Stimulated activated CD4-positive, alpha-beta T cell treated with anti-CD3 and anti-CD28 coated beads, Interleukin-15, amount 100 ng/mL, for 24 hours (primary cell): ENCODE measurements at places on chromosomes 2 and 18.

DNA sequence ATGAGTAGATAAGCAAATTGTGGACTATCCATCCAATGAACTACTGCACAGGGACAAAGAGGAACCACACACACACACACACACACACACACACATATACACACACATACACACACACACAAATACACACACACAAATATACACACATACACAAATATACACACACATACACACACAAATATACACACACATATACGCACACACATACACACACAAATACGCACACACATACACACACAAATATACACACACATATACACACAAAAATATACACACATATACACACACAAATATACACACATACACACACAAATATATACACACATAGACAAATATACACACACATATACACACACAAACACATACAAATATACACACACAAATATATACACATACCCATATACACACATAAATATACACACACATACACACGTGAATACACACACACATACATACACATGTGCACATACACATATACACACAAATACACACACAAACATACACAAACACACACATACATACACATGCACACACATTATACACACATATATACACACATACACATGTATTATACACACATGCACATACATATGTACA lies 19.8 kb upstream of the EFHD1 start:
- no peak for DNase-seq

GRCh38 chr2:199382091-199382490 lies 75.6 kb downstream of the SATB2 start:
- DNase-seq: no peak

GRCh38 chr2:109135359-109136197 lies 6.6 kb downstream of the SH3RF3 start:
- DNase-seq: no peak

- no peak for DNase-seq
Measured at GRCh38 chr2:85913884-85914881, 25.4 kb upstream of the ST3GAL5 start.

- no peak for DNase-seq
Measured at GRCh38 chr2:233346376-233346775, 7.9 kb upstream of the DGKD start.

- DNase-seq: no peak
Measured at GRCh38 chr2:11340717-11341116, 3.7 kb downstream of the ROCK2 start.

DNA sequence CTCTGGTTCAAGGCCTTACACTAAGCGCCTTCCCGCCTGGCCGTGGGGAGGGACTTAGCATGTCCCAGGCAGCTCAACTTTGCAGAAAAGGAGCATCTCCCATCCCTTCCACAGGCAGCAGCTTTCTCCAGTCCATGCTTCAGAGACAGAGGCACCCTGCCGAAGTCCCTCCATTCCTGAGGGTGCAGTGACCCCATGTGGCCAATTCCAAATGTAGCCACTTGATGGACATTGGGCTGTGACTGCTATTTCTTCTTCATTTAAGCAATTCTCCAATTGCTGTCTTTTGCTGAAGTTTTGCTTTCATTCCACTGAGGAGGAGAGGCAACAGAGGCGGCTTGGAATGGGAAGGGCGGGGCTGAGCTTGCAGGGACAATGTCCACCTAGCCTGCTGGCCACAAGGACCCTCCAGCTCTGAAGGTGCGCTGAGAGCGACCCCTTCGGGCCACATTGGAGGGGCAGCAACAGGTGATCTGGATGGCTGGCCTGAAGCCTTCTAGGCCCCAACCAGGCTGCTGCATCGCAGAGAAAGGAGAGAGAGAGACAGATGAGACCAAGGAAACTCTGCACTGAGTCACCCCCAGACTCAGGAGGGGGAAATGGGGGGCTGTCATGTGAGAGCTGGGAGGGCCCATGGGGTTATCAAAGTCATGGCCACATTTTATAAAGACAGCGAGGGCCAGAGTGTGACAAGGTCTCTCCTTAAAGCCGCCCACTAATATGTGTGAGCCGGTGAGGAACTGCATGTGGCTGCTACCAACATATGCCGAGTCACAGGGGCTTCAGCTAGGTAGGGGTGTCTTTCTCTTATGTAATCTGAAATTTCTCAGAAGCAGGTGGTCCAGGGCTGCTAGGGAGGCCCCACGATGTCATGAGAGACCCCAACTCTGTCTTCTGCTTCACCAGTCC lies 61.3 kb downstream of the LONRF2 start:
- peak; percentile 38 for DNase-seq

DNA sequence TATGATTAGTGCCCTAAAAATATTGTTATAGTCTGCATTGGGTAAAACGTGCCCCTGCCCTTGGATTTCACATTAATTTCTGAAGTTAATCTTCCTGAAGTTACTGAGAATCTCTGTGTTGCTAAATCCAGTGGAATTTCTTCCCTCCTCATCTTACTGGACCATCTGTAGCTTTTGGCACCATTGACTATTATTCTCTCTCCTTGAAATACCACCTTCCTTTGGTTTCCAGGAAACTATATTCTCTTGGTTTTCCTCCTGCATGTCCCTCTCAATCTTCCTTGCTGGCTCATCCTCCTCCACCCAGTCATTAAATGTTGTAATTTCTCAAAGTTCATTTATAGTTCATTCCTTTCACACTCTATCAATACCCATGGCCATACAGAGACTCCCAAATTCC lies 110.6 kb upstream of the SLC35G4 start:
- DNase-seq: no peak

DNA sequence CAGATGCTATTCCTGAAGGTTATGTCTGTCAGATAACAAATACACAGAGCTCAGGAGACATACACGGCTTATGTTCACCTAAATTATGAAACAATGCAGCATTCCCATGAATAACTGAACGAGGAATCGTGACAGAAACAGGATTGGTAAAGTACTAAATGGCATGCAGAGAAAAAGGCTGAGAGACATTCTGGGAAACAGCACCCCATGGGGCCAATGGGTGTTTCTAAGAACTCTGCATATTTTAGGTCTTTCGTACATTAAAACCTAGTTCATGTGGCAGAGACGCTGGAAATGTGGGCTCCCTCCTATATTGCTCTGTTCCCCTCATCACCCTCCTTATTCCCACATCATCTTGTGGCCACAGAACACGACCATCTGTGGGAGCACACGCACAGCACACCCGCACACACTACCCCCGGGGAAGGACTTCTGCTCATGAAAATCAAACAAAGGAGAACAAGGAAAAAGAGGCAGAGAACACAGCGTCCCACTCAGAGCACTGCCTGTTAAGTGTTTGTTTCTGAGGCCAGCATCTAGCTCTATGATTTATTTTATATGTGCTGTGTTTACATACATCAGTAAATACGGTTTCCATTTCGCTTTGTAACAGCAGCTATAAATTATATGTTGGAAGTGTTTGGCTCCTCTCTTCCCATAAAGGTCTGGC lies 143.6 kb downstream of the AFF3 start:
- no peak for DNase-seq

GRCh38 chr2:137951586-137951985 lies 12.7 kb upstream of the HNMT start:
- no peak for DNase-seq

GRCh38 chr2:218569661-218570500 lies 1.2 kb downstream of the CNOT9 start:
- peak; percentile 12 for DNase-seq

- DNase-seq: no peak
Measured at GRCh38 chr2:225841314-225841713, 441.8 kb downstream of the NYAP2 start.
